ENCODE measurements at places on chromosomes 5 and 9. TPM values are rescaled to one million over a fixed set of nuclear protein-coding genes. Genes with fewer than 3 reads are reported as not detected.

DNA sequence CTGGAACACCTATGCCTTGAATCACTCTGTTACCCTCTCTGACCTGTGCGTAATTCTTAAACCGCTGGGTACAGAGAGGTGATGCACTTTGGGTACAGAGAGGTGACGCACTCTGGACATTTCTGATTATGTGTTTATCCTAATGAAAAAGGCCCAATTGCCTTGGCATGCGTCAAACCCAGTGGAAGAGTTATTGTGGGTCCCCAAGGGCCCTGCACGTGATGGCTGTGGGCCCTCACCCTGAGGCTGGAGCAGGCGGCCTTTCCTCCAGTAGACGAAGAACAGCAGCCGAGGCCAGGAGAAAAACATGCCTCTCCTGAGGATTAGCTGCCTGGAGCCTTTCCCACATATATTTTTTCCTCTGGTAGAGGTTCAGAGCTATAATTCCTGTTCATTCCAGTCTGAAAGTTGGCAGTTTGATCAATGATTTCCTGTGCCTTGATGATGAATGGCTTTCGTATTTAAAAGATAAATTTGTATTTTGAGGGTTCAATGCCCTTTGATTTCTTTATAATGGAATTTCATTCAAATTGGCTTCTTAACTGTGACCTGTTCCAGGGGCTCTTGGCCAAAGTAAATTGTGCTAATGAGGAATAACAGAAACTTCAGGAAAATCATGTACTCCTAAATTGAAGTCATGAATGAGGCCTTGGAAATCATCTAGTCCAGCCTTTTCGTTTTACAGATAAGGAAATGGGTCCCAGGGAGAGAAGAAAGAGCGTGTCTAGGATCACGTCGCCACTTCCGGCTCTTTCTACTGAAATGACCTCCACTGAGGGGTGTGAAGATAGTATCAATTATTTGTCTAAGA lies 22.8 kb downstream of the ACER2 start:
- no peak for DNase-seq

DNA sequence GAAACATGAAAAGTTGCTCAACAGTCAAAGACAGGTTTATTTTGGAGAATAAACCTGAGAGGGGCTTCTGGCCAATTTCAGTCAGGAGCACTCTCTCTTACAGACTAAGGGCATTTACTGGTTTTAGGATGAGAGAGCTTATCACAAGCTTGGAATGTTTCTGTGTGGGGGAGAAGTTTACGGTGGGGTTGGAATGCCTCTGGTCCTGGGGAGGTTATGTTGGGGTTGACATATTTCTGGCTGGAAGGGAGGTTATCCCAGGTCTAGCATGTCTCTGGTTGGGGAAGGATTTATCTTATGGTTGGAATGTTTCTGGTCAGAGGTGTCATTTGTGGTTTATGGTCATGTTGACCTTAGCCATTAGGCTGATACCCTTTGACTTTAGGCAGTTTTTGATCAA lies 1867.3 kb downstream of the EFNA5 start:
- DNase-seq: no peak

SNX30 gene
- 6.1 TPM for total RNA-seq

DNA sequence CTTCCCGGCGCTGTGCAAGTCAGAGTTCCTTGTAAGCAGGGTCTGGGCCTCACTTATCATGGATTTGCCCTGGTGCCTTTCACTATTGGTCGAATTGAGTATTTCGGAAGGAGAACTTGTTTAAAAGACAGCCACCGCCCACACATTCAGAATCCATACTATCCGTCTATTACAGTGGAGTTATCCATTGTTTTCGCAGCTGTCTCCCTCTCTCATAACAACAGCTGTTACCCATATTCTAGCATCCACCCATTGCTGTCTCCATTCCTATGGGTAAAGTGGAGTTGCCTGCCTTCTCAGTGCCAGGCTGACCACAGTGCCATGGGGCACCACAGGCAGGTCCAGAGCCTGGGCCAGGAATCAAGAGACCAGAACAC lies 20.2 kb downstream of the FAXDC2 start:
- no peak for DNase-seq

- no peak for DNase-seq
Measured at GRCh38 chr9:123395276-123395688, 39.3 kb downstream of the CRB2 start.

DNA sequence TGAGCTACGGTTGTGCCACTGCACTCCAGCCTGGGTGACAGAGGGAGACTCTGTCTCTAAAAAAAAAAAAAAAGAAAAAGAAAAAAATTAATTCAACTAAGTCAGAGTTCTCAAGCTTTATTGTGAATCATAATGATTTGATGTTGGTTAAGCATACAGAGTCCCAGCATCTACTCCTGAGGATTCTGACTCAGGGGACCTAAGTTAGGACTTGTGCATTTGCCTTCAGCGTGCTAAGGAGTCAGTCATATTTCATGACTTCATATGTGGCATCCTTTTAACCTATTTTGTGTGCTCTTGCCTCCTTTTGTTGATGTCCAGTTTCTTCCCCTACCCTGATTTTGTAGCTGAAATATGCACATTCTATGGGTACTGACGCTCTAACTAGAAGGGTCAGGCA lies 2.9 kb downstream of the MYOZ3 start:
- DNase-seq: no peak

DNA sequence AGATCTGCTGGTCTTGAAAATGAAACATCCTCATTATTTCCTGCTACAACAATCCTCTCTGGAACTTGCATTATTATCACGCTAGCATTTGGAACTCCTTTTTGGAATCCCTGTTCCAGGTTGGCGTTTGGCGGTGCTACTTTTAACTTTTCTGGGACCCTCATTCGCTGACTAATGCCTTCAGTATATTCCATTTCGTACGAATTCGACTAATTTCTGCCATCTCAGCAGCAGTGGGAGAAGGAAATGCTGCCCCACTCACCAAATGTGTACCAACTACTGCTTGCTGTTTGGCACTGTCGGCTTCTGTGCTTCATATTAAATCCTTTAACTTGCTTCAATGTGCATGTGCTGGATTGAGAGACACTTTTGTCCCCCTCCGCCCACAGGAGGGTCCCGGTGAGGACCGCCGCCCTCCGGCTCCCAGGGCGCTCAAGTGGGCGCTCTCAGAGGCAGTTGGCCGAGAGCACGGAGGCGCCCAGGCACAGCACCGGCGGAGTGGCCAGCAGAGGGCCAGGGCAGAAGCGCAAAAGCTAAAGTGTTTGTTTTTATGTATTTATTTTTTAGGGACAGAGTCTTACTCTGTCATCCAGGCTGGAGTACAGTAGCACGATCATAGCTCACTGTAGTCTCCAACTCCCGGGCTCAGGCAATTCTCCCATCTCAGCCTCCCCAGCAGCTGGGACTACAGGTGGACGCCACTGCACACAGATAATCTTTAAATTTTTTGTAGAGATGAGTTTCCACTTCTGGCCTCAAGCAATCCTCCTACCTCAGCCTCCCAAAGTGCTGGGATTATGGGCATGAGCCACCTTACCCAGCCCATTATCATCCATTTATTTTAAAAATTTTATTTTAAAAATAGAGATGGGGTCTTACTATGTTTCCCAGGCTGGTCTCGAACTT lies 11.9 kb downstream of the PDE6A start:
- no peak for DNase-seq

NUTM2G gene
- not detected for total RNA-seq

SLC6A18 gene
- total RNA-seq: not detected

RARS1 gene
- 109 TPM for total RNA-seq

GRCh38 chr5:98772415-98773213 lies 849 bp upstream of the RGMB start:
- no peak for DNase-seq

GRCh38 chr5:168409591-168410458 lies 76.4 kb upstream of the RARS1 start:
- no peak for DNase-seq

NME5 gene
- 1.0 TPM for total RNA-seq

ENDOG gene
- 57.6 TPM for total RNA-seq

MAMDC4 gene
- total RNA-seq: 4.8 TPM

GRCh38 chr9:129685933-129686259 lies 20.4 kb downstream of the PRRX2 start:
- no peak for DNase-seq

DNA sequence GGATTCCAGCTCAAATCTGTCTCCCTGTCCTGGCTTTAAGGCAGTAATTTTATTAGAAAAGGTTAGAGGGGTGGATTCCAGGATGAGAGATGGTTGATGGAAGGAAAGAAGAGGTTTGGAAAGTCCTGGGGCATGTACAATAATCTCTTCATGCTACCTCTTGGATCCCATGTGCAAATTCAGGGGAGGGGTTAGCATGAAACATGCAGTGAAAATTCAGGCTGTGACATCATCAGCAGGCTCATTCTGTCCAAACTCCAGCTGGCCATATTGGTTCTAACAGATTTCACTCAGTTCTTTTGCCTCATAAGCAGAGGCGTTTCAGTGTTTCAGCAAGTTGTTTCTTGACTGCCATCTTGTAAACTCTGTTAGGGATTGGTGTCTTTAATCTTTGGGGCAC lies 55.4 kb downstream of the CYSTM1 start:
- DNase-seq: no peak

CCIN gene
- total RNA-seq: not detected

- DNase-seq: no peak
Measured at GRCh38 chr9:72044095-72044494, 16.3 kb downstream of the C9orf57 start.

DNA sequence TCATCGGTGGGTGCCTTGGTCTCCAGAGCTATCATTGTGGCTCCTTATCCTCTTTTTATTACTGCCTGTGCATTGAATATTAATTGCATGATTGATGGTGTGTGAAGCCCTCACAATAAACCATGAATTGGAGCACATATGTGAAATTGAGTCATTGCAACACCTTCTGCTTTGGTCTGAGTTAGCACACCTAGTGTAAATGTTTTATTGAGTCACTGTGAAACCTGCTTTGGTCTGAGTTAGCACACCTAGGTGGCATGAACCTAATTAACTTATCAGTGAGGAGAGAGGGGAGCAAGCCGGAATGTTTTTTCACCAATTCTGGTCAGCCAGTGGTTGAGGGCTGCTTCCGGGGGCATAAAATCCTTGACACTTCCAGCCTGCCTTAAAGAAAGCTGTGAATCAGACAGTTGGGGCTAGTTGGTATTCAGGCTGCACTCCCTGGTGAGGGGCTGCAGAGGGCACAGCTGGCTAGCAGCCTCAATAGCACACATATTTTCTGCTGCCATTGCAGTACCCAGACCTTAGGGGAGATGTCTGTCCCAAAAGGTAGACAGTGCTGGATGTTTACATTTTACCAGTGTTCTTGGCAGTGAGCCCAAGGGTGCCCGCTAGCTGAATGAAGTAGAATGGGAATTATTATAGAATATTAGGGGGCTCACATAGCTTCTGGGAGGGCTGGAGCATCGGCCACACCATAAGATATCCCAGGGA lies 76.5 kb upstream of the GOLM1 start:
- DNase-seq: no peak

LRRC19 gene
- not detected for total RNA-seq

DNA sequence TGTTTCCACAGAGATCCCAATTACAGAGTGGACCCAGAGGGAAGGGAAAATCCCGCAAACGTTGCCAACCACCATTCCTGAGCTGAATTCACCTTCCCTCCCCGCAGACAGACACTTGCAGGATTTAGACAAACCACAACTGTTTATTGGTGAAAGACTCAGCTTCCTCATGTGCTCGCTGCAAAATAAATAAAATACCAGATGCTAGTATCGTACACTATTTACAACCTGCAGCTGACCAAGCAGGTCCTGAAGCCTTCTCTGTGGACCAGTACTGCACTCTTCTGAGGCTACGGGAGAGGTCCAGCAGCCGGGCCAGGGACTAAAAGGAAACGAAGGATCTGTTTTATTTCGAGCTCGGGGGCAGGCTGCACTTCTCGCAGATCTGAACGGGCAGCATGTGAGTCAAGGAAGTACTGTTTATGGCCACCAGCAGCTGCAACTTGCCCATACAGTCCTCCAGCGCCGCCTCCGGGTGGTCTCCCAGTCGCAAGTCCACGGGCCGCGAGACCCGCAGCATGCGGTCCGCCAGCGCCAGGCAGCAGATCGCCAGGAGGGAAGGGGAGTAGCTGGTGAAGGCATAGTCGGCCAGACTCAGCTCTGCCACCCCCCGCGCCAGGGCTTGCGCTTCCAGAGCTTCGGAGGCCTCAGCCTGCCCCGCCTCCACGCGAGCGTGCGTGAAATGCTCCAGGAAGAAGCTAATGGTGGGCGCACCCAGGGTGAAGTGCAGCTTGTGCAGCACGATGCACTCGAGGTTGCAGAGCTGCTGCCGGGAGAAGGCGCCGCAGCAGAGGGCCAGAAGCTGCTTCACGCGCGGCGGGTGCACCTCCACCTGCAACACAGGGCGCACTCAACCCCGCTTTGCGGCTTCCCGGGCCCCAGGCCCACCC lies 2.1 kb downstream of the CCNO start:
- DNase-seq: no peak

TPPP gene
- total RNA-seq: 0.46 TPM

GRXCR2 gene
- total RNA-seq: not detected

GRCh38 chr5:155885199-155885598 lies 441.8 kb upstream of the SGCD start:
- no peak for DNase-seq

Data from epithelial cell of proximal tubule (primary cell).